ENCODE measurements at places on chromosomes 3 and 15.

DNA sequence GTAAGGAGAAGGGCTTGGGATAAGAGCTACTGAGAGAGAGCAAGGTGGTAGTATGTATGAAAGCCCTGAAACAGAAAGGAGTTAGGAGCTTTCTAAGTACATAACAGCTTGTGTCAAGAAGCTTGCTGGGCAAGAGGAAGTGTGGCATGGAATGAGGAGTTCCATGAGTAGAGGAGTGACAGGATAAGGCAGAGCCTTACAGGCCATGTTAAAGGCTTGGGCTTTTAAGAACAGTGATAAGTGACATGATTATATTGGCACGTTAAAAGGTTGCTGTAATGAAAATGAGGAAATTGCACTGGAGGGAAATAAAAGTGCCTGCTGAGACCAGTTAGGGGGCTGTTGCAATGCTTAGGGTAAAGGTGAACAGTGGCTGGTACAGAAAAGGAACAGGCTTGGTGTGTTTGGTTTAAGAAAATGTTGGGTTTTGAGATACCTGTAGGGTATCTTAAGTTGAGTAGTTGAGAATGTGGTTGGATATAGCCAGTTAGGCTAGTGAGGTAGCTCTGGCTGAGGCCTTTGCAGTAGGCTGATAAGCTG lies 49.0 kb downstream of the MEF2A start:
- peak; percentile 41 for DNase-seq

DNA sequence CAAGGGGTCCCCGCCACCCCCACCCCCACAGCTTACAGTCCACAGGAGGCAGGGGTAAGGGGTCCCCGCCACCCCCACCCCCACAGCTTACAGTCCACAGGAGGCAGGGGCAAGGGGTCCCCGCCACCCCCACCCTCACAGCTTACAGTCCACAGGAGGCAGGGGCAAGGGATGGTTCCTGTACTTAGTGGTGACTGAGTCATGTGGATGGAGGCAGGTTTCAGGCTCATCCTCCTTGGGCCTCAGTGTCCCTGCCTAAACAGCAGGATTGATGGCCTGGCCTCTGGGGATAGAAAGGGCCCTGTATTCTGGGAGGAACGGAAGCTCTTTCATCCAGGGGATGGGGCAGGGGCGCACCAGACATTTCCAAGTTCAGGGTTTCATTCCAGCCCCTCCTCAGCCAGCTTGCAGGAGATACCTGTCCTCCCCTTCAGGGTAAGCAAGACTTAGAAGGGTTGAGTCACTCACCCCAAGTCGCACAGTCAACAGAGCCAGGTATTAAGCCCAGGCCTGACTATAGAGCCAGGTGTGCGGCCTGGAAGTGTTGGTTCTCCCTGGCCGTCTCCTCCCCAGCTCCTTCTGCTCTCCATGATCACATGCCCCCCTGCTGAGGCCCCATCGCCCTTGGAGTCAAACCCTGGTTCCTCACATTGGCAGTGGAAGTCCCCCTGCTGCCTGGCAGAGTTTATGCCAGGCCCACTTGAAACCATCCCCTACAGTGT lies 12.5 kb downstream of the CSK start:
- no peak for DNase-seq

DNA sequence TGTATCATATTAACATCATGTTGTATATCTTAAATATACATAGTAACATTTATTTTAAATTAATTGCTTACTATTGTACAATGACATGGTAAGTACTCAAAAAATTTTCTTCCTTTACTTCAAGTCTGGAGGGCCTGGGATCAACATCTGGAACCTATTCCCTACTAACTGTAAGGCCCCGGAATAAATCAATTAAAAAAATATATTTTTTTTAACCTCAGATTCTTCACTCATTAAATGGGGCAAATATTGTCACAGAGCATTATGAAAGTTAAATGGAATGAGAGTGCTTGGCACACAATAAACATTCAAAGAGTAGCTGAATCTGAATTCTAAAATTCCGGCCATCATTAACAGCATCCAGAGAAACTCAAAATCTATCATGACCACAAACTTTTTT lies 16.5 kb downstream of the GSK3B start:
- no peak for DNase-seq

GRCh38 chr3:55636300-55637195 lies 149.4 kb upstream of the WNT5A start:
- DNase-seq = no peak

DNA sequence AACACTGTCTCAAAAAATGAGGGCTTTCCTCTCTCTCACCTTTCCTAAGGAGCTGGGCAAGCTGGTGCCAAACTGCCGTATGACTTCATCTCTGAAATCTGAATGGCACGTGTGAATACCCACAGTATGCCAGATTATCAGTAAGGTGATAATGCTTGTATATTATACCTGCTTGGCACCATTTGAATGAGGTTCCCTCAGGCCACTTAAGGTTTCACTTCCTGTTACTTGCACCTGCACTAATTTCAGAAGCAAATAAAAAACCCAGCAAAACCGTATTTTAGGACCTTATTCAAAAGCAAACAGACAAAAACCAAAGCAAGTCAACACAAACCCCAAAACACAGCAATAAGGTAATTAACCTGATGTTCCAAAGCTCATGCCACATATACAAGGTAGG lies 19.7 kb downstream of the FOXP1 start:
- DNase-seq = no peak

- no peak for DNase-seq
Observed at GRCh38 chr3:42796332-42796885, 7.9 kb downstream of the HIGD1A start.

DNA sequence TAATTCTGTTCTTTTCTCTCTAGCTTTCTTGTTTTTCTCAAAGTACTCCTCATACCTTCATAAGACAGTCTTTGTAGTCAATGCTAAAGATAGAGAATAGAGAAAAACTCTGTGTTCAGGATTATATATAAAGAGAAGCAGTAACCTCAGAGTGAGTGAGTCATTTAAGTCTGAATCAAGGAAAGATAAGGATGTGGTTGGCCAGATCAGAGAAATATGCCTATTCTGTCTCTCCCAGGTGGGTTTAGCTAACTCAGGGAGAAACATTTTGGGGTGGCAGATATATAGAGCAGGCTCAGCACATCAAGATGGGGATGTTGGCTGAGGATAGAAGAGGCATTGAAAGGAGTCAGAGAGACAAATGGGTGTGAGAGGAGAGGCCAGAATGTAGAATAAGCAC lies 31.4 kb downstream of the GTF2E1 start:
- peak; percentile 59 for DNase-seq

- no peak for DNase-seq
Observed at GRCh38 chr3:44098656-44099415, 142.8 kb upstream of the TOPAZ1 start.

GRCh38 chr3:106341087-106341486 lies 472.3 kb upstream of the CBLB start:
- no peak for DNase-seq

- DNase-seq = peak; percentile 25
Observed at GRCh38 chr3:168991803-168992202, 671.7 kb downstream of the MECOM start.

GRCh38 chr15:59335207-59335786 lies 37.4 kb downstream of the MYO1E start:
- no peak for DNase-seq

- no peak for DNase-seq
Observed at GRCh38 chr15:51588966-51589365, 33.6 kb downstream of the DMXL2 start.

DNA sequence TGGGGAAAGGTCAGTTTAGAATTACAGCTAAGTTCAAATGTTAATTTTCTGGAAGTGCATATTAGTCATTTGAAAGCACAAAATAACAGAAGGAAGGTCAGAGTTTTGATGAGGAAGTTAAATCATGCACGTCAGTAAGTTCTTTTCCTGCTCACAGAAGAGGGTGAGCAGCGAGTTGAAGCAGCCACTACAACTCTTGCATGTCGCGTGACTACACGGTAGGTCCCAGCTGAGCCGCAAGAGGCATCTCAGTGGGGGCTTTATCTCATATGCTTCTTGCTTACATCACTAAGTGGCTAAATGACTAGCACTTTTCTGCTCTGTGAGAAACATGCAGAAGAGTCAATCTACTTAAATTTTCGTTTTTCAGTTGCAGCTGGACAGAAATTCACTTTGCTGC lies 21.3 kb upstream of the SEC62 start:
- peak; percentile 24 for DNase-seq

DNA sequence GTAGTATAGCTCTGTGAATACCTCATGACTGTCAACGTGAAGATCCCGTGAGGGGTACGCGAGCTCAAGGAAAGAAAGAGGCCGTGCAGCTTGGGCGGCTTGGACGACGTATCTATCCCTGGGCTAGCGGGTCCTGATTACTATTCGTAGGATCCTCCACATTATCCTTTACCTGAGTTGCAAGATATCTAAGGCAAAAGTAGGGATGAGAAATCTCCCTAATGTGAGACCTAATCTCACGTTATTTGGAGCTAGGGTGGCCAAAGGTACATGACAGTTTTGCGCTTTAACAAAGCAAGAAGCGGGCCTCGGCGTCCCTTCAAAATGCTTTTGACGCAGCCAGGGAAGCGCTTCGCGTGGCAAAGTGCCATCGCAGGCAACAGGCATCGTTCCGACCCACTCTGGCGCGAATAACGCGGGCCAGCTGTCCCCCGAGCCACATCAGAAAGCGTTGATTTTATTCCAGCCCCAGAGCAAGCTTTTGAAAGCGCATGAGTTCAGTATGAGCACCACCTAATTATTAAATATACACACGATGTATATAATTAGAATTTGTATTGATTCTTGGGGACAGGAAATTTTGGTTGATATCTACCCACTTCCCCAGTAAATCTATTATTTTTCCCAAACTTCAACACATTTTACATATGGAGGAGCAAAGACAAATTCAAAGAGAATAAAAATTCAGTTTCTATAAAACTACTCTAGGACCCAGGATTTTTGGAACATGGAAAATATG lies 2.5 kb upstream of the EOMES start:
- DNase-seq = no peak

GRCh38 chr15:70580958-70581357 lies 182.4 kb downstream of the UACA start:
- no peak for DNase-seq

- no peak for DNase-seq
Observed at GRCh38 chr15:55496716-55497115, 11.3 kb downstream of the DNAAF4 start.

DNA sequence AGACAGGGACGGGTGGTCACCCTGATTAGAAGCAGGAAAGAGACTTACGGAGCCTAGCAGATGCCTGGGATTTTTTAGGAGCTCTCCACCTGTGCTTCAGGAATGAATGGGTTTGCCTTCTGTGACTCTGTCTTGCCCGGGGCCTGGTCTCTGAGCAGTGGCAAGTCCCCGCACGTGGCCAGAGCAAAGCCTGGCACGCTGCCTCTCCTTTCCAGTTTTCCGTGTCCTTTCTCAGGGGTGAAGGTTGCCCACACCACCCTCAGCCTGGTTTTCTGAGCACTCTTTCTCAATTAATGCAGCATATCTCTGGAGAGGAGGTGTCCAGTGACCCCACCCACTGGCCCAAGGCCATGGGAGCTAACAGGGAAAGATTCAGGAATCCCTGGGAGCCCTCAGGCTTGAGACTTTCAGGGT lies 14.5 kb upstream of the CHST14 start:
- no peak for DNase-seq

- no peak for DNase-seq
Observed at GRCh38 chr3:37346227-37347005, 172.0 kb upstream of the LRRFIP2 start.

GRCh38 chr15:90270502-90271150 lies 5.2 kb downstream of the NGRN start:
- DNase-seq = no peak

DNA sequence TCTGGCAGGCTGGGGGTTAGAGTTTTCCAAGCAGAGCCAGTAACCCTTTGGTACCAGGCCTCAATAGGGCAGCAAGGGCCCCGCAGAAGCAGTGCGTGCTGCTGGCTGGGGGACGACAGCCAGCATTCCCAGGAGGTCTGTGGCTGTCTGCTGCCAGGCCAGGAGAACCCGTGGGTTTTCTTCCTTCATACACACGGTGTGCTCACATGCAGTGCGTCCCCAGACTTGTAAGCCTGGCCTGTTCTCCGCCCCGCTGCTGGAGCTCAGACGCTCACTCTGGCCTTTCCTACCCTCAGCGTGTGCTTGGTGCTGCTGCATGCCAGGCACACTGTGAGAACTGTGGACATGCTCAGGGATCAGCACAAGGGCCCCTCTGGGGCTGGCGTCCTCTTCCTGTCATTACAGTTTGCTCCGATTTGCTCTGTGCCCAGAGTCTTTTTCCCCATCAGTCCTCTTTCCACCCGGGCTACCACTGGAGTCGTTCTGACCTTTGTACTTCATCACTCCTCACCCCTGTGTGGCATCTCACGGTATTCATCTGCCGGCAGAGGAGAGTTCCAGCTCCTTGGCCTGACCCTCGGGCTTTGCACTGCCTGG lies 149.5 kb downstream of the DNAJB8 start:
- DNase-seq = no peak

GRCh38 chr3:13403847-13404246 lies 16.3 kb downstream of the NUP210 start:
- no peak for DNase-seq

DNA sequence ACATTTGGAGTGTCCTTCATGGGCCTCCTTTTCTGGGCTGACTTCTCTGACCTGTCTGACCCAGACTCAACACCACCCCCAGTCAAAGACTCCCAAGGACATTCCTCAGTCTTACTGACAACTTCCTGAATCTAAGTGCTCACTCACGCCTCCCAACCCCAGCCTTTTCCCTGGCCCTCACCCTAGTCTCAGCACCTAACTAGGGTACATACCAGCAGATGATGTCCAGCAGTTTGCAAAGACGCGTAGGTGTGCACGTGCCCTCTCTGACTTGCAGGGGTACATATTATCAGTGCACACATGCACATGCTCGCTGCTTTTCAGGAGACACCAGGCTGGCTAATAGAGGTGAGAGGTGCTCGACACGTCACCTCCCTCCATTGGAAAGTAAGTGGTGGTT lies 38.7 kb upstream of the SLCO2A1 start:
- no peak for DNase-seq

DNA sequence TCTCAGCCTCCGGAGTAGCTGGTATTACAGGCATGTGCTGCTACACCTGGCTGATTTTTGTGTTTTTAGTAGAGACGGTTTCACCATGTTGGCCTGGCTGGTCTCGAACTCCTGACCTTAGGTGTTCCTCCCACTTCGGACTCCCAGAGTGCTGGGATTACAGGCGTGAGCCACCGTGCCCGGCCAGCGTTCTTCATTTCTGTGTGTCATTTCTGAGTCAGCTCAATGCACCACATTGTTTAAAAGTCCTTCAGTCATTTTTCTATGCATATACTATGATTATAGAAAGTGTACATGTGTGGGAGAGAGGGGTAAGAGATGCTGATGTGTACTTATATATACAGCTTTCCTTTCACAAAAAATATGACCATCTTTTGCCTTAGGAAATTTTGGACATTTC lies 2.1 kb downstream of the QTRT2 start:
- no peak for DNase-seq

GRCh38 chr3:152155246-152156020 lies 113.3 kb upstream of the MBNL1 start:
- no peak for DNase-seq

DNA sequence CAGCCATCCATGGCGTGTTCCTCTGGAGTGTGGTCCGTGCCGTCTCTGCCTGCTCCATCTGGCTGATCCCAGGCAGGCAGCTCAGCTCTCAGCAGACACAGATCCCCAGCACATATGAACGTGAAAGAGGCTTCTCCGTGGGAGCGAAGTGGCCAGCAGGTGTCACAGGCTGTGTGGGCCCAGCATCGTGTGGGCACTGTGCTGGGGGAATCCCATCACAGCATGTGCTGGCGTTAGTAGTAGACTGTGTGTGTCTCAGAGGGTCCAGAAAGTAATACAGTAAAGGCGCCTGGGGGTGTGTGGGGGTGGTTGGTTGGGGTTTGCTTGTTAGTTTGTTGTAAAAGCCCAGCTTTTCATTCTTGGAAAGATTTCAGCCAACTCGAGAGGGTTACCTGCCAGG lies 147.6 kb downstream of the IGF1R start:
- DNase-seq = no peak

All from choroid plexus epithelial cell (primary cell).